ENCODE measurements at places on chromosomes 1 and 21.

- DNase-seq = peak; percentile 66
Measured at GRCh38 chr1:230333590-230334446, 92.3 kb downstream of the PGBD5 start.

DNA sequence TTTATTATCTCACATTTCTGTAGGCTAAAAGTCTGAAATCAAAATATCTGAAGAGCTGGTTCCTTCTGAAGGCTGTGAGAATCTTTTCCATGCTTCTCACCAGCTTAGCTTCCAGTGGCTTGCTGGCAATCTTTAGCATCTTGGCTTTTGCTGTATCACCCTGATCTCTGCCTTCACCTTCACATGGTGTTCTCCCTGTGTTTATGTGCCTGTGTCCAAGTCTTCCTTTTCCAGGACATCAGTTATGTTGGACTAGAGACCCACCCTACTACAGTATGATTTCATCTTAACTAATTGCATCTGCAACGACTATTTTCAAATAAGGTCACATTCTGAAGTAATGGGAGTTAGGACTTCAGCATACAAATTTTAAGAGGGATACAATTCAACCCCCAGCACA, 772.3 kb upstream of the ADAMTS5 start:
- no peak for DNase-seq

DNA sequence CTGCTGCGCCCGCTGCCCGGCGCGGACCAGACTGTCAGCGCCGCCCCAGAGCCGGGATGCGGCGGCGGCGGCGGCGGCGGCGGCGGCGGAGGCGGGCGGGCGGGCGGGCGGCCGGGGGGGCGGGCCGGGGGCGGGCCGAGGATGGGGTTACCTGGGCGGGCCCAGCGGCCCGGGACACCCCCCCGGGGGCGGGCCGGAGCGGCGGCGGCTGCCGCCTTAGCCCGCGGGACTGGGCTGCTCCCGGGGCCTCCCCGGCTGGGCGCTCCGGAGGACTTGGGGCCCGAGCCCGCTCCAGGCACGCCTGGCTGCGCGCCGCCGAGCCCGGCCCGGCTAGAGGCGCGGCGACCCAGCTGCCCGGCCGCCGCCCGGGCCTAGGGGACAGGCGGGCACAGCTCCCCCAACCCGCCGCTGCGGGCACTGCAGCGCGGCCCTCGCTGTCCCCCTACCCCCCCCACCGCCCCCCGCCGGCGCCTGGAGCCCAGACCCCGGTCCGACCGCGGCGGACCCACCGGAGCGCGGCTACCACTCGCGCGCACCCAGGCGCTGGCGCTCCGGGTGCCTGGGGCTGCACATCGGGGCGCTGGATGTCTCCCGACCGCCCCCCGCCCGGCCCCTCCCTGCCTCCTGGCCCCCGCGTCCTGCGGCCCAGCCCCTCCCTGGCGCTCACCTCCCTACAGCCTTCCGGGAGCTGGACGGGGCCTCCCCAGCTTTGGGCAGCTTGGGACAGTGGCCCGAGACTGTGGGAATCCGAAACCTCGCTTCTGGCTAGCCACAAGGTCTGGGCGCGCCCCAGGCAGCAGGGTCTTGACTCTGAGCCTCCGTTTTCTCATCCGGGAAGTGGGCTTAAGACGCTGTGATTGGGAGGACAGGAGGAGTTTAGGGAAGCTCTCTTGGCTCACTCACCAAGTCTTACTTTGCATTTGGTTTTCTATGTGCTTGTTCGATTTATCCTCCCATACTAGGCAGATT, at the start of gene WNT4:
Gene WNT4 (minus strand): TSS at position 33 of the 969 bp plus-strand sequence. CDS start 175 bp downstream, outside the sequence.
- no peak for DNase-seq

DNA sequence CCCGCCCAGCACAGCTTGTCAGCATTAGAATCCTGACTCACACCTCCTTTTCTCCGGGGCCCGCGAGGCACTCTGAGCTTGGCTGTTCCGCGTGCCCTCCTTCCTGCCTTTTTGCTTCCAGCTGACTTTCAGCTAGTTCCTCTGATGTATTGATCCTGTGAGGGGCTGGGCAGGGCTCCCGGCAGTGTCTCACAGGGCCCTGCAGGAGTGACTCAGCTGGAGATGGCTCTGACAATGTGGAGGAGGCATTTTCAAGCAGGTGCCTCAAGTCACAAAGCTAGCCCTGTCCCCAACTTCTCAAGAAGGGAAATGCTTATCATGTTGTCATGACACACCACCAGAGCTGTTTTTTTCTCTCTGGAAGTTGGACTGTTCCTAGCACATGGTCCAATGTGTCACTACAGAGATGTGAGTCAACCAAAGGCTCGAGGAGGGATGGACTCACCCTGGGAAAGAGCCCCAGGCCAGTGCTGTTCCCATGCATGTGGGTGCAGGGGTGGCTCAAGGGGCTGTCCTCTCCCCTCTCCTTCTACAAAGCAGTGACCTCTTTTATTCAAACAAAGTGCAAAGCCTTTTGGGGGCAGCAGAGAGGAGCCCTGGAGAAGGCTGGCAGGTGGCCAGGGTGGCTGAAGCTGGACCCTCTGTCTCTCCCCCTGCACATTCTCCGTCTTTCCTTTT, 30.6 kb downstream of the SYT6 start:
- DNase-seq = no peak

DNA sequence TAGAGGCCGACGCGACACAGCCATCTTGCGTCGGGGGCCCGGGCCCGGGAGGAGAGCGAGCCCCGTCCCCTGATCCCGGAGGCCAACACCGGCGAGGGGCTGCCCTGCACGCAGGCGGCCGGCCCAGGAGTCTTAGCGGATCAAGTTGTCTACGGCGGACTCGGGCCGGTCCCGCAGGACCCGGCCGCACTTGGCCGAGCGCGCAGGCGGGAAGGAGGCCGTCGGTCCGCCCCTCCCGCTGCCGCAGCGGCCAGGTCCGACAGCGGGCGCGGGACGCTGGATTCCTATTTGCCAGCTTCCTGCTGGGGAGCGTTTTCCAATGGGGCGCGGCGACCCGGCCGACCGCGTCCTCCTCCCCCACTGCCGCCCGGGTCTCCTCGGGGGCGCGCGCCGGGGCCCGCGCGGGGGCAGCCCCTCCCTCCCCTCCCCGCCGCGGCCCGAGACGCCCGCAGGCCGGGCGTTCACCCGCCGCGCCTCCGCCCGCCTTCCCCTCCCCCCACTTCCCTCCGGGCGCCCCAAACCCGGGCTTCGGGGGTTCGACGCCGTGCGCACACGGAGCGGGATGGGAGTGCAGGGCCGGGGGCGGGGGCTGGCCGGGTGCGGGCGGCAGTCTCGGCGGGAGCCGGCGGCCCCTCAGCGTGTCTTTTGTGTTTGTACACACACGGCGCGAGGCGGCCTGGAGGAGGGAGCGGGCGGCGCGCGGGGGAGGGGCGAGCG, 517 bp upstream of the H3-3A start:
- DNase-seq = peak; percentile 73

DNA sequence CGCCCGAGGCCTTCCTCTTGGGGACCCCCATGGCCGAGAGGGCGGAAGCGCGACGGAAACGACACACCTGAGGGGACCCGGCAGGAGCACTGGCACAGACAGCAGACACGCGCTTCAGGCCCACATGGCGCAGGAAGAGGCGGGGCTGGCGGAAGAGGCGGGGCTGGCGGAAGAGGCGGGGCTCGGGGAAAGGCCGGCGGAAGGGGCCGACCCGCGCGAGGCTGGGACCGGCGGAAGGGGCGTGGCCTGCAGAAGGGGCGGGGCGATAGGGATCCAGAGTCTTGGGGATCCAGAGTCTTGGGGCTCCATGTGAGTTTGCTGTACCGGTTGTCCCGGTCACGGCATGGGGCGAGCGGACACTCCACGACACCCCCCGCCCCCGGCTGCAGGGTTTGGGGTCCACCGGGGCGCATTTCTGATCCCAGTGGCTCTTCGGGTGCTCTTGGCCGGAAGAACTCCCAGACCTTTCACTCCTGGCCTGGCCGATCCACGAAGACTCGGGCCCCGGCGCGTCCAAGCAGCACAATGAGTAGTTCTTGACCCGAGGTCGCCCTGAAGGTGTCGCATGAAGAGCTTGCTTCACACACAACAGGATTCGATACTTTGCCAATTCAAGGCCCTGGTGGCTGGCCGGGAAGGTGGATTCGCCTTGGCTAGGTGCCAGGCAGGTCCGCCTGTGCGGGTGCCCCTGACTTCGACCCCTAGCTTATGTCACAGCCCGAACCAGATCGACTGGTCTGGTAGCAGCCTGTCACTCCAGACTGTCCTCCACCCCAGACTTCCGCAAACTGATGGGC, at the start of gene URB1:
Gene URB1 (minus strand): TSS at position 133 of the 797 bp plus-strand sequence. CDS start 102 bp downstream, at position 31.
- DNase-seq = peak; percentile 89

DNA sequence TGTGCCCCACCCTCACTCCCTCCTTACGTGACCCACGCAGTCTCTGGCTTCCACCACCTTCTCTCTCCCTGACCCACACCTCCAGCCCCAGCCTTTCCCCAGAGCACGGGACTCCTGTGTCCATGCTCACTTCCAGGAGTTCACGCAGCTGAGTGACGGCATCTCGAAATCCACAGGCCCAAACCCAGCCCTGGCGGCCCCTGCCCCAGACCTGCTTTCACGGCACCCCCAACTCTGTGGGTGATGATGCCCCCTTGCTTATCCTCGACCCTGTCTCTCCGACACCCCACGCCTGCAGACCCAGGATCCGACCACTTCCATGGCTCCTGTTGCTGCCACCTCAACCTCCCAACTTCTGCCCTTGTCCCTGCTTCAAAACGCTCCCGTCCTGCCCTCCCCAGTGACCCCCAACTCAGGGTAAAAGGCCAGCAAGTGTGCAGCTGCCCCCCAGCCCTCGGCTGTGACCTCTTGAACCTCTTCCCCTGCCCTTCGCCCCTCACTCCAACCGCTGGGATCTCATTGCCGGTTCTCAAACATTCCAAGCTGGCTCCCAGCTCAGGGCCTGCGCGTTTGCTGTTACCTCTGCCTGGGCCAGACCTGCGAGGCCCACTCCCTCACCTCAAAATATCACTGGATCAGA, 30.4 kb upstream of the LAPTM5 start:
- DNase-seq = no peak

- DNase-seq = peak; percentile 65
Measured at GRCh38 chr1:160219062-160219929, 14.1 kb downstream of the PEA15 start.

DNA sequence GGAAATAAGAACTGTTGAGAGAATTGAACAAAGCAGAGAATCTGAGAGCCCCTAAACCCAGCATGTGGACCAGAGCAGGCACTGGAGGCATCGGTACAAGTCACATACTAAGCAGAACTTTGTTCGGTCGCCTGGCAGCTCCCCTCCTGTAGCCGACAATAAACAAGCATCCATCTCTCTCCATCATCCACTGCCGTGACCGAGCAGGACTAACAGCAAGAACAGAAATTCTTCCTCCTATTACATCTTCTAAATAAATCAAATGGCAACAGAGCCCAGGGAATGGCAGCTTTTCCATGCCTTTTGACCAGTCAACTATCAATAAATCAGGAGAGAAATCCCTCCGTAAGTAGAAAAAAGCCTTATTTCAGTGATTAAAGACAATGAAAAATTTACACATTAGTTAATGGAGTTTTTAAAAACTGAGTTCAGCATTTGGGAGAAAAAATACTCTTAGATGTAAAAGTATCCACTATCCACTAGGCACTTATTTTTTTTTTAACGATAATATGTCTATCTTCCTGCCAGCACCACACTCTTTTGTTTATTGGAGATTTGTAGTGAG, 36.5 kb downstream of the PTPN14 start:
- no peak for DNase-seq

GRCh38 chr1:183909672-183910071, 104.8 kb downstream of the RGL1 start:
- no peak for DNase-seq

DNA sequence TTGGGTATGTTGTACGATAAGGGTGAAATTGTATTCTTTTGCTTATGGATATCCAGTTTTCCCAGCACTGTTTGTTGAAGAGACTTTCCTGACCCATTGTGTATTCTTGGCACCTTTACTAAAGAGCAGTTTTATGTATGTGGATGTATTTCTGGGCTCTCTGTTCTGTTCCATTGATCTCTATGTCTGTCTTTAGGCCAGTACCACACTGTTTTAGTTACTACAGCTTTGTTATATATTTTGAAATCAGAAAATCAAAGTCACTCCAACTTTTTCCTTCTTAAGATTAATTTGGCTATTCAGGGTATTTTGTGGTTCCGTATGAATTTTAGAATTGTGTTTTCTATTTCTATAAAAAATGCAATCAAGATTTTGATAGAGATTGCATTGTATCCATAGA, 62.8 kb upstream of the C1orf146 start:
- DNase-seq = no peak

- peak; percentile 48 for DNase-seq
Measured at GRCh38 chr1:45018599-45019230, 6.7 kb downstream of the UROD start.

- DNase-seq = no peak
Measured at GRCh38 chr21:35579520-35580293, 480.6 kb downstream of the SETD4 start.

DNA sequence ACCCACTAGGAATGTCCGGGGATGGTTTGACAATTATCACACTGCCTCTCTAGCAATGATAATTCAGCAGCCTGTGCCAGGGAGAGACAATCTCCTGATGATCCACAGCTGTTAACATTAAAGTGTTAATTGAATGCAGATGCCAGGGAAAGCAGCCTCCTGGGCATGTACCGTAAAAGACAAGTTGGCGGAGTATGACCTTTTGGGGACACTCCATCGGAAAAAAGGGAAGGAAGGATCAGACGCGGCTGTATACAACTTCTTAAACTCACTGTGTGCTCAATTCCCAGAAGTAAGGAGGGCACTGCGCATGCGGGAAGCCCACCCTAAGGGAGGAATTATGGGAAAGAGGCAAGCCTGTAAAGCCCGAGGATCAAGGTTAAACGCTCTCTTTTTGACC, 62.6 kb downstream of the MAP3K7CL start:
- DNase-seq = no peak

GRCh38 chr1:173478094-173478674, 1.0 kb downstream of the PRDX6 start:
- peak; percentile 42 for DNase-seq

DNA sequence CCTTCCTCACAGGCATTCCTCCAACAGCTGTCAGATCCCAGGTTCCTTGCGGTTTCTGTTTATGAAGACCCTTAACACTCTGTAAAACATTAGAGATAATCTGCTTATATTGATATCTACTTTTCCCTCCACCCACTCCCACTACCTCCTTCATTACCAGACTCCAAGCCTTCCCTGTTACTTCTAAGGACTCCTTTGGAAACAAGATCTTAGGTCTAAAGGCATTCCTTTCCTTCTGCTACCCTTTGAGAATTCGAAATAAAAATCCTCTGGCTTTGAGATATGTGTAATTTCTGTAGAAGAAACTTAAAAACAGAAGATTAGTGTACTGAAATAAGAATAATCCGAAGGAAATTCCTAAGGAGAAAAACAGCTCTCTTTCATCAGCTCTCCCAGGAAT, 23.7 kb upstream of the LYPLAL1 start:
- DNase-seq = no peak

- DNase-seq = no peak
Measured at GRCh38 chr1:30461640-30462039, 261.7 kb downstream of the MATN1 start.

GRCh38 chr1:40133312-40133665, 27.9 kb upstream of the RLF start:
- DNase-seq = no peak

All from dorsolateral prefrontal cortex (tissue), 122 donors.